ENCODE measurements at places on chromosomes 16 and 17.
A peak's percentile ranks its signal among the peaks of the same experiment; 100 is the strongest.

DNA sequence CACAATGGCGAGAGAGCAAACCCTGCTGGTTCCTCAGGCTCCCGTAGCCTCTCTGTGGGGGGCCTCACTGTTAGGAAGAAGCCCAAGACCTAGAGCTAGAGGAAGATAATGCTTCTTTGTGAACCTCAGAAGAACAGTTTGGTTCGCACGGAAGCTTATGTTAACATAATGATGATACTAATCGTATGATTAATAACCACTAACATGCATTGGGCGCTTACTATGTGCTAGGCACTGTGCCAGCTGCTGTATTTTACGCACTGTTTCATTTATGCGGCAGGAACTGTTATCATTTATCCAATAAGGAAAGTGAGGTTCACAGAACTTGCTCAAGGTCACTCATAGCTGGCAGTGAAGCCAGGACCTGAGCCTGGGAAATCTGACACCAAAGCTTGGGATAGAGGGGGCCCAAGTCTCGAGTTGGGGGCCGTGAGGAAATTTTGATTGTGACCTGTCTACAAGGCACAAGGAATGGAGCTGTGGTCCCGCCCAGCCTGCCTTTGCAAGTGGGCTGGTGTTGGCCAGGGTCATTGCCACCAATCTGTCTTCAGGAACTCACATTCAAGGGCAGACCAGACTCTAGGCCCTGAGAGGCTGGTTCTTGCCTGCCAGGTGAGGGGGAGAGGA is 6.8 kb downstream of the PRCD start:
- no peak for DNase-seq

GRCh38 chr17:45366691-45367090 is 49.9 kb upstream of the MAP3K14 start:
- no peak for DNase-seq

DNA sequence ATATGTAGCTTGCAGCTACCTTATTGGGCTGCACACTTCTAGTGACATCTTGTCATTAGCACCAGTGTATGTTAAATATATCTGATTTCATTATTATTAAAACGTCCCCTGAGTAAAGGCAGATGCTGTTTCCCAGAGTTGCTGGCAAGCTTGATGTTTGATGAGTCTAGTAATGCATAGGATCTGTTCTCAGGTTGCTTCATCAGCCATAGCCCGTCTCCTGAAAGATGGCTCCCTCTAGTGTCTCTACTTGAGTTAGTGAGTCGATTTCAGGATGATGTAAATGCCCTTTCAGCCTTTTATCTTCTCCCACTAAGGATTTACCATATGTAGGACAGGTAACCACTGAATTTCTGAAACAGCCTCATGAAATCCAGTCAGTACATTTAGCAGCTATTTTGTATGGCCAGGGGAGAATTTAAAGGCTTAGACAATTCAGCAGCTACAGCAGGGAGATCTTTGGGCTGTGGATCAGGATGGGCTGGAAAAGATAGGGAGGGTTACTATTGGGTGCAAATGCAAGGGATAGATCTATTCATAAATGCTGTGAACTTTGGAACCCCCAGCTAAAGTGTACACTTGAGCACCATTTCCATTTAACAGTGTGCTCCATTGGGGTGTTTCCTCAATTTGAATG is 376.3 kb downstream of the CNTNAP4 start:
- no peak for DNase-seq

GRCh38 chr16:68372381-68372720 is 61.5 kb downstream of the PRMT7 start:
- no peak for DNase-seq

GRCh38 chr16:73048292-73049080 is 558 bp upstream of the ZFHX3 start:
- no peak for DNase-seq

GRCh38 chr17:80892900-80893603 is 98.6 kb upstream of the CHMP6 start:
- DNase-seq, result no peak

GRCh38 chr16:9054460-9054859 is 37.0 kb upstream of the HAPSTR1 start:
- no peak for DNase-seq

- no peak for DNase-seq
Measured at GRCh38 chr17:19249681-19250080, 12.5 kb downstream of the EPN2 start.

DNA sequence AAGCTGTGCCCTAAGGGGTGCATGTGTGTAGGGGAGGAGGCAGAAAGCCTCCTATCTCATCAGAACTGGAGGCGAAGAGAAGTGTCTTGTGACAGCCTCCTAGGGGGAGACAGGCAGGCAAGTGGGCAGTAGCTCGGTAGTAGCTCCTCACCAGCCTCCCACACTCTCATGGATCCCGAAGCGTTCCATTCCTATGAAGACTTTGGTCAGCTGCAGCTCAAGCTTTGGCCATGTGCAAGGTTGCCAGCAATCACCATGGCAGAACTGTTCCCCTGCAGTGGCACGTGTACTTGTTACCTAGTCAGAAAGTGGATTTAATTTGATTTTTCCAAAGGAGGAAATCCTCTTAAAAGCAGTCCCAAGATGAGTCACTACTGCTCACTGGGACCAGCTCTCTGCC is 6.7 kb downstream of the MRPL58 start:
- no peak for DNase-seq

- no peak for DNase-seq
Measured at GRCh38 chr16:72665701-72666100, 382.2 kb downstream of the ZFHX3 start.

- no peak for DNase-seq
Measured at GRCh38 chr17:6588165-6588564, 31.8 kb upstream of the PITPNM3 start.

DNA sequence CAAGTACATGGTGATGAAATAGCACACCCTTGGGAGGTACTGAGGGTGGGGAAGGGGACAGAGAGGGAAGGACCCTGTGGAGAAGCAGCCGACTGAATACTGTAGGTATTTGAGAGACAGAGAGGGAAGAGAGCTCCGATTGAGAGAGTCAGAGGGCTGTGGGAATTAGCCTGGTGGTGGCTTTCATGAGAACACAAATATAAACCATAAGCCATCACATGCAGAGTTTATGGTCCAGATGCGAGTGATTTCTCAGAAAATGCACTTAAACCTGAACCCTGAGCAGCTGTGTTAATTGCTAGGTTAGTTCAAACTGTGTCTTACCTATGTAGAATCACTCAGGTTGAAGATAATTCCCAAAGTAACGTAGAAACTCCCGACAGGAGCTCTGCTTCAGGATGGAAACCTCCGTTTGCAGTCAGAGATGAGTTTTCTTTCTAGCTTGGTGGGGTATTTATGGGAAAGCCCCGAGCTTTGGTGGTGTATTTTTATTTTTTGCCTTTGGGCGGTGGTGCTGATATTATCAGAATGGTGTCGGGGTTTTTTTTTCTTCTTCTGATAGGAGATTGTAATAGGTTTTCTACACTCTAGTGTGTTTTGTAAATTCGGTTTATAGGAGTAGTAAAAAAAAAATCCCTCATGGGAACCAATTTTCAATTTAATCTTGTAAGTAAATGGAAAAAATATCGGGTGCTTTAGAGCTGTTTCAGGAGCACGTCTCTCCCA is 184.9 kb upstream of the CACNG5 start:
- no peak for DNase-seq

DNA sequence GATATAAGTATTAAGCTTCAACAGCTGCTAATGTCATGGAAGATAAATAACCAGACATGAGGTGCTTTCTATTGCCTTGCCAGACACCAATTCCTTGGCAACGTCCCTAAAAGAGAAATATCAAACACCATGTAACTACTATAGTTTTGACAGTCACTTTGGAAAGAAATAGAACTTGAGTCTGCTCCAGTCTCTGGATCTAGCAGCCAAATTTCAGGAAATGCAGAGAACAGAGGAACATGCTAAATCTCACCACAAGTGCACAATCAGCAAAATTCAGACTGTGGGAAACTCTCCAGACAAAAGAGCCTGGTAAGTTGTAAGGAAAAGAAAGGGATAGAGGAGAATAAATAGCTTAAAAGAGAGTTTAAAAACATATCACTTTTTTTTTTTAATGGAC is 28.4 kb upstream of the TANC2 start:
- DNase-seq, result peak; percentile 63

- DNase-seq, result no peak
Measured at GRCh38 chr17:44749076-44749979, 9.5 kb upstream of the ADAM11 start.

DNA sequence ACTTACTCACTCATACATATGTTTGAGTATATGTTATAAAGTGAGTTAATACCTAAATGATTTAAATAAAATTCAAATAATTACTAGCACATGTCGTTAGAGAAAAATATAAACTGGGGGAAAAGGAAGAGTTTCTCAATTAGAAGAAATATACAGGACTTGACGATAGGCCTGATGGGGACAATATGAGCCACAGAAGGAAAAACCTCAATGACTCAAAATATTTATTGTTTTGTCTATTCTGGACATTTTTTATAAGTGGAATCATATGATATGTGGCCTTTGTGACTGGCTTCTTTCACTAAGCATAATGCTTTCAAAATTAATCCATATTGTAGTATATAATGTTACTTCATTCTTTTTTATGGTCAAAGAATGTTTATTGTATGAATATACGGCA is 339.2 kb upstream of the PMFBP1 start:
- DNase-seq, result no peak

- no peak for DNase-seq
Measured at GRCh38 chr16:84849751-84850150, 30.0 kb downstream of the CRISPLD2 start.

GRCh38 chr16:84647828-84648594 is at the start of gene KLHL36:
Gene KLHL36, plus strand, starts transcription at chr16:84648511. Its CDS starts 2,357 bp downstream, at chr16:84650868.
- no peak for DNase-seq

DNA sequence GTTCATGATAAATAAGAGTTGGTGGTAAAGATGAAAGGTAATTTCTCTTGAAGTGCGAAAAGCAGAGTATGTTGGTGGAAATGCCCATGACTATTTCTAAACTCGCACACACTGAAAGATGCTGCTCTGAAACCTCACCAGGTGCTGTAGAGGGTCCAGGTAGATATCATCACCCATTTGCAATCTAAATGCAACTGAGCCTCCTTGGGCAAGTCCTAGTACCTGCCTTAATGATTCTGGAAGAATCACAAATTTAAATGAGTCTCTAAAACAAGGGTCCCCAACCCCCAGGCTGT is 5.9 kb upstream of the MMD start:
- no peak for DNase-seq

GRCh38 chr17:74271901-74272561 is 2.0 kb upstream of the DNAI2 start:
- no peak for DNase-seq

DNA sequence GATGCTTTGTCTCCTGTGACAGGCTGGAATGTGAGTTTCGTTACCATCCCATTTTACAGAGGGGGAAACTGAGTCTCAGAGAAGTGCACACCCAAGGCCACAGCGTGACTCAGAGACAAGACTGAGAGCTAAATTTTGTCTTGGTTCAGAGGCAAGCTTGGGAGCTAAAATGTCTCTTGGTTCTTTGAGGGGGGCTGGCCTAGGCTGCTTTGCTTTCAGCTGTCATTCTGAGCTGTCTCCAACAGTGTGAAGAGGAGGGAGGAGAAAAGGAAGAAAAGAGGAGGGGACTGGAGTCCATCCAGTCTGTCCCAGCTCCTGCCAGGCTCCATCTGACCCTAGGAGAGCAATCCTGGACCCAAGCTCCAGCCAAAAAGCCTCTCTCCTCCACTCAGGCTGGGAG is at the start of gene CLEC19A:
Gene CLEC19A (plus strand): TSS at position 301 of the 400 bp plus-strand sequence. CDS start 121 bp downstream, outside the sequence.
- no peak for DNase-seq

GRCh38 chr17:78114831-78115723 is 13.5 kb downstream of the TMC6 start:
- DNase-seq, result no peak

GRCh38 chr17:29640981-29641642 is 18.4 kb upstream of the CORO6 start:
- DNase-seq, result no peak

GRCh38 chr17:45755050-45755449 is 29.1 kb upstream of the CRHR1 start:
- no peak for DNase-seq

GRCh38 chr17:4187076-4187475 is 44.1 kb downstream of the CYB5D2 start:
- DNase-seq, result no peak

GRCh38 chr17:78394209-78394608 is 15.8 kb downstream of the PGS1 start:
- no peak for DNase-seq

All from SK-N-MC (cell line).